ENCODE measurements at places on chromosomes 1 and 21.

DNA sequence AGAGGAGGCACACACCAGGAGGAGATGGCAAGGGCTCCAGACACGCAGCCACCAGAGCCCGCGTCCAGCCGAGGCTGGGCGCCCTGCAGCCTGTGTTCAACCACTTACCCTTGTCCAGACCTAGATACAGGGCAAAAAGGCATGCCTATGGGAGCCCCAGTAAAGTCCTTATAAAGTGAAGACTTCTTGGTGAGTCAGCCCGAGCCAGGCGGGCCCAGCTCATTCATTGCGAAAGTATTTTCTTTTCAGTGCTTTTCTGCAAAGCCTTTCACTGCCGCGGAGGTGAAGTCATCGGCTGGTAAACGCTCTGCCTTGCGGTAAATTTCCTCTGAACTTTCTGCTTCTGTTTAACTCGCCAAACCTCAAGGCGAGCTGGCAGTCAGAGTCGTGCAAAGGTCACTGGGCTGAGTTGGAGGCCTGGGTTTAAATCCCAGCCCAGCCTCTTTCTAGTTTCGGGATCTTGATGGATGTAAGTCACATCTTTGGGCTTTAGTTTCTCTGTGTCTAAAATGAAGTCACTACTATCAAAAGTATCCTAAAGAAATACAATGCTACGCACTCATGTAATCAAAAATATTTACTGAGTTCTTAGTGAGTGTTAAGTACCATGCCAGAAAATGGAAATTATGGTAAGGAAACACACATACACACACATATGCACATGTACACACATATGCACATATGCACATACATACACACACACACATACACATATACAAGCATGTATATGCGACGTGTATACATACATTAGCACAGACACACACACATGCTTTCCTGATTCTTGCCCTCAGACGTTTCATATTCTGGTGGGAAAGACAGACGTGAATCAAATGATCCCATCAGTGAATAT is 54.7 kb upstream of the IFFO2 start:
- DNase-seq: peak; percentile 69

GRCh38 chr1:168246506-168246905 is 20.7 kb downstream of the SFT2D2 start:
- DNase-seq: no peak

GRCh38 chr1:169245706-169246105 is 121.9 kb downstream of the NME7 start:
- DNase-seq: no peak

DNA sequence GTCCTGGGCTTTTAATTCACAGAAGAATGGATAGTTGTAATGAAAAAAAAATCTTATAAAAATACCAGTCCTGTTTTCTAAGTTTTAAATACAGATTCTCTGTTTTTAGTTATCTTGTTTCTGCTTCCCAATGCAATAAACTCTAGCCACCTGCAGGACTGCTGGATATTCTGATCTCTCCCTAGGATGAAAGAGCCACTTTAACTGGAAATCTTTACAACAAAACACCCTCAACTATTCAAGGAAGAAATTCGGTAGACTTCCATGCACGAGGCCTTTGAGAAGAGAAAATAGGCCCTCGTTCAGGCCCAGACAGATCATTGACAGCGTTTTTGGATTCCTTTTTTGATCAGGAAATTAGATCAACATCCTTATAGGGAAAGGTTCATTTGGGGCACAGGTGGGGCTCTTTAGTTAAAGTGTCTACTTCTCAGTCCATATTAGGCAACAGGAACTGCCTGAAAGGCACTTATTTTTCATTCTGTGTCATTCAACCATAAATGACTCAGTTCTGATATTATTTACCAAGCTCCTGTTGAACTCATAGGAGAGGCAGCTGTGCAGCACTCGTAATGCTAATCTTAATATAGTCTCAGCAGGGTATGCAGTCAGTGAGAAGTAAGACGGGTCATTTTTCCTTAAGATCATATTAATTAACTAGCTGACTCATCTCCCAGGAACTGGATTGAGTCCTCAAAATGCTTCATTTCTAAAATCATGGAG is 71.1 kb upstream of the ERRFI1 start:
- no peak for DNase-seq

DNA sequence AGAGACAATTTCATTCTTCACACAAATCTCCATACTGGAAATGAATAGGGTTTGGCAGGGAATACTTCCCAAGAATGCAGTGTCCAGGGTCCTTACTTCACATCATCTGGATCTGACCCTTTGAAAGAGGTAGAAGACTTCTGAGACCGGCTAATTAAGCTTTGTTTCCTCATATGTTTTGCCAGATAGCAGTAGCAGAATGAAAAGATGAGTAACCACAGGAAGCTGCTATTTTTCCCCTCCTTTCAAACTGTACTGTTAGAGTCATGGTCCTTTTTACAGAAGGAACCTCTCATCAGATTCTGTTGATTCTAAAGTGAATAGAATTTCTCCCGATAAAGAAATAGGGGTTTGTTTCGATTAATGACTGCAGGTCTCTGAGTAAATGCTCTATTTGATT is 1.4 kb upstream of the OLFML3 start:
- DNase-seq: no peak

DNA sequence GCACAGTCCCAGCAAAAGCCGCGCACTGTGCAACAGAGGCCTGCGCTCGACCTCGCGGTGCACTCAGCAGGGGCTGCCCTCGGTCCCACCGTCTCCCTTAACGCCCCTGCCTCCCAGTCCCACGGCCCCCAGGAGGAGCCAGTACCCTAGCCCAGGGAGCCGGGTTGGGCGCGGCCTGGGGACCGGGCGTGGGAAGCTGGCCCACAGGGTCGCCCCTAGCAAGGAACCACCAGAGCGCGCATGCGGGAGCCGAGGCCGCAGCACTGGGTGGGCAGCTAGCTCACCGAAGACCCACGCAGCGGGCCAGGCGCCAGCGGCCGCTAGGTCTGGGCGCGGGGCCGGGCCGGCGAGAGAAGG is 21.6 kb upstream of the ZNF678 start:
- no peak for DNase-seq

DNA sequence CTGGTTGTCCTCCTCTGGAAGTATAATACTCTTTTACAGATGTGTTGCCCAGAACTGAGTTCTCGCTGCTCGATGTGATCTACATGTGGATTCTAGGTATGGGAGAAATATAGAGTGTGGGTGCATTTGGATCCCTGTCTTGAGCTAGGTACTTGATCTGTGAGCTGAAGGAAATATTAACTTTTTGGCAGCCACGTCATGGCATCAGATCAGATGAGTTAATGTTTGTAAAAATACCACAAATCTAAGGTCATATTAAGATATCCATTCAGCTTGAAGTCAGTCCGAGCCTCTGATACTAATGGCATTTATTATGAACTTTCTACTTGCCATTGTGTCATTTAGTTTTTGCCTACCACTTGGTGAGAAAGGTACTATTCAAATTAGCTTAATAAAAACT is 24.6 kb downstream of the MAPKAPK2 start:
- DNase-seq: no peak

DNA sequence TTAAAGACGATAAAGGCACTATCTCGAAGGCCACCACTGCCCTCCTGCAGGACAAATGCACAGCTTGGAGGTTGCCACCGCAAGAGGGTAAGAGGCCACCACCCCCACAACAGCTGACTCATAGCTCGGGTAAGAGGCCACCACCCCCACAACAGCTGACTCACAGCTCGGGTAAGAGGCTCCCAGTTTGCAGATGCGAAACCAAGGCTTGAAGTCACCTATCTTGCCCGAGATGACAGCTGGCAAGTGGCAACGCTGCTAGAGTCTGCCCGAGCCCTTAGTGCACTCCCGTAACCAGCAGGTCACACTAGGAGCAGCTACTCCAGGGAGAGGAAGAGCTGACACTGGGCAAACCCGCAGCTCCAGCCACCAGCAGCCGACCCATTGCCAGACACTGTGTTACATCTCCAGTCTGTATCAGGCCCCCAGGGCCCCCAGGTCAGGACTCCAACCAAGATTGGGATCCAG is 17.1 kb upstream of the SPSB1 start:
- peak; percentile 65 for DNase-seq

- no peak for DNase-seq
These were observed 15.9 kb downstream of the DUSP10 start for GRCh38 chr1:221725735-221726672.

DNA sequence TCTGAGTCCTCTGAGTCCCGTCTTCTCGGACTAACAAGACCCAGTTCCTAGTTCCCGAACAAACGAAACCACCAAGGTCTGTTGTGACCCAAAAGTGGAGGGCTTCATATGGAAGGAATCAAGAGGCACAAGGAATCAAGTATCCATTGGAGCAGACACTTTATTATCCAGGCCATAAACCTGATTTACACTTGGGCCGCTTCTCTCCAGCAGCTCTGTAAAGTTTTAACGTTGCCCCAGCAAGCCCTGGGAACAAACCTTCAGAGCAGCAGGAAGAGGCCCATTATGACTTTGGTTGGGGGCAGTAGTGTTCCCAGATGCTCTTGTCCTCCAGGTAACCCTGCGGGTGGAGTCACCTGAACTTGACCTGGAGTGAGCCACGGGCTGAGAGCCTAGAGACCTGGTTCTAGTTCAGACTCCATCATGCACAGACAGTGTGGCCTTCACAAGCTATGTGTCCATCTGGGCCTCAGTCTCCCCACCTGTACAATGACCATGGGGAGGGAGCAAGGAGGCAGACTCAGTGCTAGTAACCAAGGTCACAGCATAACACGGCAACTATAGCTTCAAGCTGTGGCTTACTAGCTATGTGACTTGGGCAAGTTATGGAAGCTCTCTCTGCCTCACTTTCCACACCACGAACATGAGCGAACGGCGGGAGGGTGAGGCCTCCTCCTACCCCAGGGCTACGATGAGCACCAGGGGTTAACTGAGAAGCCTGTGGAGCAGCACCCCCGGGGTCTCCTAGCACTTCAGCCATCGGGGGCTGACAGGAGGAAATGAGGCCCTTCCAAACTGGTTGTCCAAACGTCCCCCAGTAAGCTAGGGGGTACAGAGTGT is 95.7 kb downstream of the GLIS1 start:
- peak; percentile 71 for DNase-seq

Data from lower leg skin (tissue), 4 donors.